ENCODE measurements at places on chromosomes 2 and 18. TPM values are rescaled to one million over a fixed set of nuclear protein-coding genes. Genes with fewer than 3 reads are reported as not detected.

The SLC35F5 gene
- 5.3 TPM for polyA plus RNA-seq

The C2orf92 gene
- not detected for polyA plus RNA-seq

The LYG2 gene
- polyA plus RNA-seq: not detected

The CKAP2L gene
- not detected for polyA plus RNA-seq

The LIMS3 gene
- 1.5 TPM for polyA plus RNA-seq

The SPTBN1 gene
- 49.2 TPM for polyA plus RNA-seq

The ALPP gene
- not detected for polyA plus RNA-seq
